Stimulated activated effector memory CD8-positive, alpha-beta T cell treated with anti-CD3 and anti-CD28 coated beads, Interleukin-12 subunit alpha, Interleukin-12 subunit beta, amount 100 ng/mL, for 72 hours (primary cell): ENCODE measurements at places on chromosomes 2 and 18.

DNA sequence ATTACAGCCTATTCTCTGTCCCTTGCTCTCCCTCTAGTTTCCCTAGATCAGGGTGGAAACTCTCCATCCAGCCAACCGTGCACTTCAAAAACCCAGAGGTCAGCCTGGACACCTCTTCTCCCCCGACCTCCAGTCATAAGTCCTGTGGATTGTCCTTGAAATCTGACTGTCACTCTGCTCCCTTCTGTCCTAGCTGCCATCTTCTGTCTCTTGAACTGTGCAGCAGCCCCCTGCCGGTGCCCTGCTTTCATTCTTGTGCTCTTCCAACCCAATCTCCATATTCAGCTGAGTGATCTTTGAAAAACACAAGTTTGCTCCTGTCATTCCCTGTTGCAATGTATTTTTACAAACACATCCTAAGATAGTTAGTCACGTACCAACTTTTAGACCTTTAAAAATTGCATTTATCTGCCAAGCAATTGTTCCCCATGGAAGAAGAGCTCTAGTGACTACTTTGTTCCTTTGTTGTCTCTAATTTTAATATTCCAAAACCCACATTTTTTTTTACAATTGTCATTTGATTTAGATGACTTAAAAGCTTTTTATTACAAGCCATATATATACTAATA is 254.3 kb downstream of the CAMKMT start:
- no peak for DNase-seq

- DNase-seq = no peak
These were observed 3.3 kb downstream of the ARL5A start for GRCh38 chr2:151824886-151825285.

DNA sequence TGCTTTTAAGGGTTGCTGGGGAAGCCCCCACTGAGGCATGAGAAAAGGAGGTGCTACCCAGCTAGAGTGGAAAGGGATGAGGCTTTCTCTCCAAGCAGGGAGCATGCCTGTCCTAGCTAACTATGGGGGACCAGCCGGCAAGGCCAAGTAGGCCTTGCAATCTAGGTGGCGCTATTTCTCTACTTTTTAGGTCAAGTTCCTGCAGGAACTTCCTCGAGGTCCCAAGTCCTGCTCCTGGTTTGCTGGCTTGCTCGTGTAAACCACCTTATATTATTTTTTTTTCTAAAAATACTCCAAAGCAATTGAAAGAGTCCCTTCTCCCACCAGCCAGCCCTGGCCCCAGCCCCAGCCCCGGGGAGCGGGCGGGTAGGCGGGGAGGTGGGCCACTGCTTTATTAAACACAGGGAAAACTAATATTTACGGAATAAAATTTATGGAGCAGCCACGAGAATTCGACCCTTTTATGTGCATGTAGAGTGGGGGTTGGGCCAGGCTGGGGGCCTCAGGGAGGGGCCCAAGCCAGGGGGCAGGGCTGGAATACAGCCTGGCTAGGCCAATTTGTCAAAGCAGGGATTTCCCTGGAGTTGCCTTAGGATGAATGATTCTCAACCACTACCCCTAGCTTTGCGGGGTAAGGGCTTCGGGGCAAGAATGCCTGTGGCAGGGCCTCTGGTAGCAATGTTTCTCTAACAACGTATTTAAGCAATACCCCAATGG is 12.8 kb upstream of the IHH start:
- DNase-seq = no peak

- no peak for DNase-seq
These were observed 112.4 kb downstream of the SPP2 start for GRCh38 chr2:234162861-234163260.

DNA sequence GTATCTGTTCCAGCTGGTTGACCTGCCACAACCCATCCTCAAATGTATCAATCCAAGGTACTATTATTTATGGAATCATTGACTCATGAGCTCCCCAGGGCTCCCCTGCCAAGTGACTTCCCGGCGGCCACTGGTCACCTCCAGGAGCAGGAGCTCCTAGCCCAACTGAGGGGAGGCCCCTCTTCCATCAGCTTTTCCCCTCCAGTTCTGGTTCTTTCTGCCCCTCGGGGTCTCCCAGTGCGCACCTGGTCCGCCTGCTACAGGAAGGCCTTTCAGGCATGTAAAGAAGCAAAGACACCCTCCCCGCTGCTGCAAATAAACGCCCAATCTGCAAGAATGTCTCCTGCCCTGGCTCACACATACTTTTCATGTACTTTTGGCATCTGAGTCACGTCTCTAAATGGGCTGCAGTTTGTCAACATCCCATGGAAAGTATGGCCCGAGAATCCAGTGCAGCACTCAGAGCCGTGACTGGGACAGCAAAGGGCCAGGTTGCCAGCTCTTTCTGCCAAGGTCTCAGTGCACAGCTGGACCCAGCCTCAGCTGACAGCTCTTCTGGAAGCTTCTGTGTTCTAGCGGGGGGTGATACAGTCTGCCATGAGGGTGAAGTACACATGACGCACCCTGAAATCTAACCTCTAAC is 41.4 kb downstream of the KLHL29 start:
- DNase-seq = no peak

DNA sequence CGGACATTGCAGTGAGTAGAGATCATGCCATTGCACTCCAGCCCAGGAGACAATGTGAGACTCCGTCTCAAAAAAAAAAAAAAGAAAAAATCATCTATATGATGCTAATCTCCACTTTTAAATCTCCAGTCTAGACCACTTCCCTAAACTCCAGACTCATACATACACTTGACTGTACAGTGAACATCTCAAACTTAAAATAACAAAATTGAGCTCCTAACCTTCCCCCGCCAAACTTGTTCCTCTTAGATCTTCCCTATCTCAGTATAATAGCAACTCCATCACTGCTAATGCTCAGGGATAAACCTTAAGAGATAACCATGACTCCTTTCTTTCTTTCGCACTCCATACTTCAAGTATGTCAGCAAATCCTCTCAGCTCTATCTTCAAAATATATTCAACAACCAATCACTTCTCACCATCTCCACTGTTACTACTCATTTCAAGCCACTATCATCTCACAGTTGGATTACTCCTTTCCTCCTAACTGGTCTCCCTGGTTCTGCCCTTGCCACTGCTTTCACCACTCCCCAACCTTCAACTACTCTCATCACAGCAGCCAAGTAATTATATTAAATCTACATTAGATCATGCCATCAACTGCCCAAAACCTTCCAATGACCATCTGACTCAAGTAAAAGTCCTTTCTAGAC is 12.0 kb downstream of the MEMO1 start:
- no peak for DNase-seq

DNA sequence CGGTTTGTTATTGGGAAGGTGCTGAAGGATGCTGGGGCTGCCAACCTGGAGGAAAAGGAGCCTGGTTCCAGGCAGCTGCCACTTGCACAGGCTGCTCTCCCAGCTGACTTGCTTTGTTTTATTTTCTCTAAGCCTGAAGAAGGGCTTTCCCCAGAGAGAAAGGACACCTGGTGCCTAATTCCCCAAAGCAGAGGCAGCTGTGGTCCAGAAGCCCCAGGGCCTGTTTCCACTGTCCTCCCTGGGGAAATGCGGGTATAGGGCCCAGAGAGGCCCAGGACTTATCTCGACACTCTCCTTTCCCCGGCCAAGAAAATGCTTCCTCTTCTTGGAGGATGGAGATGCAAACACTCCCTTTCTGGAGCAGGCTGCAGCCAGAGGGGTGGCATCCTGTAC is 30.1 kb downstream of the INO80C start:
- DNase-seq = no peak

DNA sequence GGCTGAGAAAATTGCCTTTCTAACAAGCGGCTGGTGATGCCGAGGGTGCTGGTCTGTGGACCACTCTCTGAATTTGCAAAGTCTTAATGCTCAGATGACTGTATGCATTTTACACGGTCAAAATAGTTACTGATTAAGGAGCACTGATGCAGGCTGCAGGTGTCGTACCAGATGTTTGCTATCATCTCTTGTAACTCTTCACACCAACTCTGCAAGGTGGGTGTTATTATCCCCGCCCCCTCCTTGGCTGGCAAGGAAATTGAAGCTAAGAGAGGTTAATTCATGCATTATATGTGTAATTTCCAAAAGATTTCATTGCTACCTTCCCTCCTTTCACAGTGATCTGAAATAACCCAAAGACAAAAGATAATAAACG is 13.0 kb upstream of the LBH start:
- no peak for DNase-seq

DNA sequence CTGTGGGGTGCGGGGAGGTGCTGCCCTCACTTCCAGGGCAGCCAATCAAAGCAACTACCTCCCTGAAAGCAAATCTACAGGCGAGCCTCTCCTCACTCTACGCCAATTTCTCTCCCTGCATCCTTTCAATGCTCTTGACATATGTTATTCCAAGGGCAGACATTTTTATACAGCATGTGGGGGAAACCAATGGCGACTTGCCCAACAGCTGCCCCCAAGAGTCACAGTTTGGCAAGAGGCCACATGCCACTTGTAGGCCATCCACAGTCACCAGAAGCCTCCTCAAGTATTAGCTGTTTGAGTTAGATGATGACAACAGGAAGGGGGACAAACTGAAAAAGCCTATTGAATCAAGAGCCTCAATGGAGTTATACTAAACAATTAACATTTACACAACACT is 114.6 kb downstream of the MYO5B start:
- DNase-seq = no peak

DNA sequence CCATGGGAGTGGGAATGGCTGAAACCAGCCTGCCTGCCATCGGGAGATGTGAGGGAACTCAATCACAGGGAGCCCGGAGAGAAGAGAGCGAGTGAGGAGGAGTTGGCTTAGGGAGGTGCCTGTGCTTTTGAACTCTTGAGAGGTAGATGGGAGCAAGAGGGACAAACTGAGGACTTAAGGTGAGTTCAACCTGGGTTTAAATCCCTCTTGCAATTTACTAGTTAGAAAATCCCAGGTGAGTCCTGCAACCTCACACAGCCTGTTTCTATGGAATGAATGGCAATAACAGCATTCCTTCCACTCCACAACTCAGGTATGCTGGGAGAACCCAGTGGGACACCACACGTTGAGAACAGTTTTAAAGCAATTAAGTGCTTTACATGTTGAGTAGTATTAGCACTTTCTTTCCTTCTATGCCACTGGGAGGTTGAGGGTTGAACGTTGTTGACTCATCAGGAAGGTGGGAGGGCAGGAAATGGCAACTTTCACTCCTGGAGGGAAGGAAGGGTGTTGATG is 57.3 kb downstream of the VIT start:
- DNase-seq = no peak

DNA sequence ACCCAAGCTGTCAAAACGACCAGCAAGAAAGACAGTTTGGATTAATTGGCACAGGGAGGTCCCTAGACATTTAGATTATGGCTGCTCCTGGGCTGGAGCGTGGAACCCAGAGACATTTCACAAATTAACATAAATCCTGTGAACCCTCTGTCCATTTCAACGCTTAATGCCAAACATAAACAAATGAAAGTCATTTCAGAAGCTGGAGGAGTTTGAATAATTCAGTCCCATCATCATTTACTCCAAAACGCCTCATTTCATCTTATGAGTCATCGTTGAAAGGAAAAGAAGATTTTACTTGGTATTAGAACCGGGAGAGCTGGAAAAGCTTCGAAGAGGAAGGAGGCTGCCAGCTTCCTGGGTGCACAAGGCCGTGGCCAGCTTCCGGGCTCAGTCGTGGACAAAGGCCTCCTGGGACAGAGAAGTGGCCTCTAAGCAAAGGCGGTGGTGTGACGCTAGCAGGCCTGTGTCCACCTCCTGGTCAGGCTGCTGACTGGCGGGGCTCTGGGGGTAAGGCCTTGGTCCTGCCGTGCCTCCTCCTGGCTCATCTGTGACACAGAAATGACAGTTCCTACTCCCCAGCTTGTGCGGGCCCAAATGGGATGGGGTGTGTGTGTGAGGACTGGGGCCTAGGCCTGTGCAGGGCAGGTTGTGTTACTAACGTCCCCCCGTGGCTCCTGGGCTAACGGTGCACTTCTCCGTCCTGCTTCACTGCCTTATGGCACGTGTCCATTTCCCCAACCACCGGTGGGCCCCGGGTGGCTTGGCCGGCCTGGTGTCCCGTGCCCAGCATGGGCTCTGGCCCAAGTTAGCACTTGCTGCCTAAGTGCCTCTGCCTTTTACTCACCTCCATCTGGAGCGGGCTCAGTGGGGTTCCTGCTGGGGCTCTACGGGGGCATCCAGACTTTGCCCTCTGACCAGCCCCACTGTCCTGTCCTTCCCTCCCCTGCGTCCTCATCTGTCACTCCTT is 71.6 kb downstream of the RRM2 start:
- DNase-seq = no peak

GRCh38 chr2:199895406-199895805 is 15.7 kb upstream of the C2orf69 start:
- no peak for DNase-seq

- no peak for DNase-seq
These were observed 48.3 kb downstream of the ALPK2 start for GRCh38 chr18:58580623-58581022.

DNA sequence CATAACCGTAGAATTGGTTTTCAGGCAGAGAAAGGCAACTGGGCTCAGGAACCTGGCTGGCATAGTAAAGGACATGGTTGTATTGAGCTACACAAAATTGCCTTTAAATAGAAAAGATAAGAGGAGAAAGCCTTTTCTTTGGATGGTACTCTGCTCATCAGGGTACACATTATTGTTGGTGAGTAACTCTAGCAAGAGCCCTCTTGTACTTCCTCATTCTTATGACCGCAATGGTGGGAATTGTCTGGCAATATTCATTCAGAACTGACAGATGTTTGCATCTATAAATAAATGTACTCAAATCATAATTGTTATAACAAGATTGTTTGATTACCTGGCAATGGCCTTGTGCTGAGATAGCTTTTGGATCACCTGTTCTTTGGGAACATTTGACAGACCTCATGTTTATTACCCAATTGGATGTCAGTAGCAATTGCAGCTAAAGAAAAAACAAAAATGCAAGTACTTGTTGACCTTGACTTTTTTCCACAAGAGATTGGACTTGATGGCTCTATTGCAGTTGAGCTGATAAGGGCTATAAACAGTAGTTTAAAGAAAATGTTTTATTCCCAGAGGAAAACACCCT is 43.9 kb downstream of the MEIS1 start:
- DNase-seq = no peak

DNA sequence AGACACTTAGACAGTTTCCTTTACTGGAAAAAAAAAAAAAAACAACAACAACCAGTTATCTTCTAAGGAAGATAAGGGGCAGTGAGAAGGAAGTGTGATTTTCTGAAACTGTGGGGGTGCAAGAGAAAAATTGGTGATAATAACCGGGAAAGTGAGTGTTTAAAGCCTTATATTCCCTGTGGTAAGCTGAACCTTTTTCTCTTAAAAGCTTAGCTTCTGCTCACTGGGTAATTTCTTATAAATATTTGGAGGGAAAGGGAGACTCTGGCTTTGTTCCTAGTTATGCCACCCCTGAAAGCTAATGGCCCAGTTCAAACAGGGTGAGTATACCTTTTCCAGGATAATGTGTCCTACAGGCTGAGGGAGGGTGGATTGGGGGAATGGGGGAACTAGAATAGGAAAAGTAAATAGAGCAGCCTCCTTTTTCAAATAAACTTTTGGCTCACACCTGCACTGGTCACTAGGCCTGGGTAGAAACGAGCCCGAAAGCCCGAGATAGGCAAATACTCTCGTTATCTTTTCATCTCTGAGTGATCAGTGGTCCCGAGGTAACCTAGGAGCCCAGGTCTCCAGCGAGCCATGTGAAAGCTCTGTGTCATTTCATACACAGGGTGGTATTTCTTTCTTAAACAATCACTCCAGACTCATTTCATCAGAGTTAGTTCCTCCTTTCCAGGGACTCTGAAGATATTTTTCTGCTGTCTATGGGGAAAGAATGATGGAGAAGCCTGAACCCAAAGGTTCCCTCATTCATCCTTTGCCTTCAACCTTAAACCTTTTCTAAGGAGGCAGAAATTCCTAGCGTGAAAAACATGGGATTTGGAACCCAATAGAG is 15.5 kb upstream of the SRBD1 start:
- DNase-seq = no peak
